ENCODE measurements at places on chromosomes 3 and 15.

DNA sequence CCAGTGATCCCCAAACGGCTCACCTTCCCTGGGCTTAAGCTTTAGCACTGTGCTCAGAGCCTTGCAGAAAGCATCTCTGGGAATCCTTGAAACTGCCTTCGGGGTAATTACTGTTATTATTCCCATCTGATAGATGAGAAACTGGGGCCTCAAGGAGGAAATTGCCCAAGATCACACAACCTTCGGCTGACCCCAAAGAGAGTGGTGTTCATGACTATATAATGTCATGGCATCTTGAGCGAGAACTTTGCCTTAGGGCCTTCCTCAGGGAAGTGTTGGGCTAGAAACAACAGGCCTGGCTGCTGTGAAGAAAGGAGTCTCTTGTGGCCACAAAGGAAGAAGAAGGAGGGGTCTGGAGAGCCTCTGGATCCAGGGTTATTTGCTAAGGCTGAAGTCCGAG is 388.7 kb upstream of the CFAP20DC start:
- DNase-seq: no peak

- peak; percentile 92 for DNase-seq
These were observed 160.8 kb downstream of the GAP43 start for GRCh38 chr3:115783938-115784738.

DNA sequence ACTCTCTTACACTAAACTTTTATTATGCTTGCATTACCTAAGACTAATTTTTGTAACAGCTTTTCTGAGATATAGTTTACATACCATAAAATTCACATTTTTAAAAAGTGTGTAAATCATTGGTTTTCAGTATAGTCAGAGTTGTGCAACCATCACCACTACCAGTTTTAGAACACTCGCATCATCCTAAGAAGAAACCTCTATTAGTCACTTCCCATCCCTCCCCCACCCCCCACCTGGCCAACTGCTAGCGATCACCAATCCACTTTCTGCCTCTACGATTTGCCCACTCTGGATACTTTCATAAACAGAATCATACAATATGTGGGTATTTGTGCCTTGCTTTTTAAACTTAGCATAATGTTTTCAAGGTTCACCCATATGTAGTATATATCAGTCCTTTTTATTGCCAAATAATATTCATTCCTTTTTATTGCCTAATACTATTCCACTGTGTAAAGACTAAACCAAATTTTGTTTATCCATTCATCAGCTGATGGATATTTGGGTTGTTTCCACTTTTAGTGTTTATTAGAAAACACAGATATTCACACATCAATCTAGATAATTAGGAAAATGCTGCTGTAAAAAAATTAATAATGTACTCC is 23.0 kb downstream of the UBP1 start:
- DNase-seq: no peak

GRCh38 chr3:53180305-53181023 is 19.5 kb downstream of the PRKCD start:
- DNase-seq: peak; percentile 90

DNA sequence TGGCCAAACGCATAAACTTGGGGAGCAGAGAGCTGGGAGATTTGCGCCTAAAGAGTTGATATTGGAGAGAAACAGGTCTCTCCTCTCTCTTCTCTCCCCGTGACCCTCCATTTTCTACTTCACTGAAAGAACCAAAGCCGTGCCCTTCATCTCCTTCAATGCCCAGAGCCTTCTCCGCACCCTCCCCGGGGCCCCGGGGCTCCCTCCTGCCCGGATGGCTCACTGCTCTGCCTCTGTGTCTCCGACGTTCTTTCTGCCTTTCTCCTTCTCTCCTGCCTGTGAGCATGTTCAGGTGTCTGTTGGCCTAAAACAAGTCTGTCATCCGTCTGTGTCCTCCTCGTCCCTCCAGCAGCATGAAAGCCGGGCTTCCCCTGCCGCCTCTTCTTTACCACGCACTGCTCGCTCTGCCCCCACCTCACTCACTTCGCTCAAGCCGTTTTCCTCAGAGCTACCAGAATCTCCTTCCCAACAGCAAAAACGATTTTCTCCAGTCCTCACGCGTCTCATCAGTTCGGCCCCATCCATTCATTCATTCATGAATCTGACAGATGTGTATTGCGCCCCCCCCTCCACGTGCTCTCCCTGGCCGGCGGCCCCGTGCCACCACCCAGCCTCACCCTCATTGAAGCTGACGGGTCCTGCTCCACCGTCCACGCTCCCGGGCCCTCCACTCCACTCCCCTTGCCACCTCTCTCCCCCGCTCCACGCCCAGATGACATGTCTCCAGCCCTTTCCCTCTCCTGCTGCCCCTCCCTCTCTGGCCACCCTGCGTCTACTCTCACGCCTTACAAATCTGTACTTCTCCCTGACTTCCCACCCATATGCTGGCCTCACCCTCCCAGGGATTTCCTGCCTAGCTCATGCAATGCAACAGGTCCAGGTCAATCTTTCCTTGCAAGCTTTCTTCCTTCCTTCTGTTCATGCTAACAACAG is 10.2 kb downstream of the MUC4 start:
- DNase-seq: no peak
